ENCODE measurements at places on chromosomes 2 and 18. TPM values are rescaled to one million over a fixed set of nuclear protein-coding genes. Genes with fewer than 3 reads are reported as not detected.
A peak's percentile ranks its signal among the peaks of the same experiment; 100 is the strongest.

- no peak for DNase-seq
Measured at GRCh38 chr18:57026316-57026715, 120.6 kb upstream of the BOD1L2 start.

DNA sequence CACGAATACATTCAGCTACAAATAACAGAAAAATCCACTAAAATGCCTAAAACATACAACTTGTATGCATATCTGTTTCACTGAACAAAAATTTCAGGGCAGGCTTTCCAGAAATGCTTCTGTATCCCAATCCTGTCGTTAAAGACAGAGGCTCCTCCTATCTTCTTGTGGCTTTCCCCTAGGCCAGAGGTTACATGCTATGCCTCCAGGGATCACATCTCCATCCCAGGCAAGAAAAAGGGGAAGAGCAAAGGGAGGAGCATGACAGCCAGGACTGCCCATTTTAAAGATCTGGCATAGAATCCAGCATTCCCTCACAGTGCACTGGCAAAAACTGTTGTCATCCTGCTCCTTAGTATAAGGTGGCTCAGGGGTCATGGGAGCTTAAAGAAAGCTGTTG lies 268.7 kb upstream of the SETBP1 start:
- no peak for DNase-seq

DNA sequence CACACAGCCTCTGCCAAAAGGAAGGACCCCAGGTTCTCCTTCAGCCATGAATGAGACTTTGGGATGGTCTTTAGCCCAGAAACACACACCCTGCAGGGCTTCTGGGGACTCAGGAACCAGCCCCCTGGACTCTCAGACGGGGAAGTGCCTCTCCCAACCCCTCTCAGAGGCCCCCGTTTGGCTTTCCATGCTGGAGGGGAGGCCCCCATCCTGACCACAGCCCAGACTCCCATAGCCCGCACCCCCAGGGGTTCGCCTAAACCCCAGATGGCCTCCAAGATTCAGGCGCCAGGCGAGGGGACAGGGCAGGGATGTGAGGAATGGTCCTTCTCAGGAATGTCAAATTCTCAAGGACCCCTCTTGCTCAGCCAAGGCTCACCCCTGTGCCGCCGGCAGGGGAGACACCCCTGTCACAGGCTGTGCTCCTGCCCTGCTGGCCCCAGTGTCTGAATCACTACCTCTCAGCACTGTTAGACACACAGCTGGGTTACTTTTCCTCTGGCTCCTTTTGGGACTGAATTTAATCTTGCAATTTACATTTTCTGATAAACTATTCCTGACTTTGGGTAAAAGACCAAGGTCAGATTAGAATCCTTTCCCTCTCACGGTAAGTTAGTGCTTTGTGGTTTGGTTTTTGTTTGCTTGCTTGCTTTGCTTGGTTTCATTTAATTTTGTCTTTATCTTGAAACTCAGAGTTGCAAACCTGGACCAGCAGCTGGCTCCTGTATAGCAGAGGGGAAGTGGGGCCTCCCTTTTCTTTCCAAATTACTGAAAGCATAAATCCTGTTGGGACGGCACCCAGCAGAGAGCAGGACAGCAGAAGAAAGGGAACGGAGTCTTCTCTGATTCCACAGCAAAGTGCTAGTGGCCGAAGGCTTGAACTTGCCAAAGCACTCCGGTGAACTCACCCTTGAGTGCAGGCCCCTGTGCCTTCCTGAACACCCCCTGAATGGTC lies 198.9 kb upstream of the RAB6C start:
- DNase-seq = no peak

- DNase-seq = no peak
Measured at GRCh38 chr2:10784719-10785118, 27.9 kb downstream of the PDIA6 start.

The UGT1A10 gene
- polyA plus RNA-seq = 0.03 TPM

- DNase-seq = no peak
Measured at GRCh38 chr2:68429311-68429826, 37.7 kb downstream of the FBXO48 start.

- no peak for DNase-seq
Measured at GRCh38 chr18:32346671-32347070, 124.0 kb downstream of the GAREM1 start.

GRCh38 chr2:23380562-23381065 lies 4.4 kb upstream of the KLHL29 start:
- no peak for DNase-seq

GRCh38 chr2:70479816-70480215 lies 73.8 kb downstream of the TGFA start:
- no peak for DNase-seq

DNA sequence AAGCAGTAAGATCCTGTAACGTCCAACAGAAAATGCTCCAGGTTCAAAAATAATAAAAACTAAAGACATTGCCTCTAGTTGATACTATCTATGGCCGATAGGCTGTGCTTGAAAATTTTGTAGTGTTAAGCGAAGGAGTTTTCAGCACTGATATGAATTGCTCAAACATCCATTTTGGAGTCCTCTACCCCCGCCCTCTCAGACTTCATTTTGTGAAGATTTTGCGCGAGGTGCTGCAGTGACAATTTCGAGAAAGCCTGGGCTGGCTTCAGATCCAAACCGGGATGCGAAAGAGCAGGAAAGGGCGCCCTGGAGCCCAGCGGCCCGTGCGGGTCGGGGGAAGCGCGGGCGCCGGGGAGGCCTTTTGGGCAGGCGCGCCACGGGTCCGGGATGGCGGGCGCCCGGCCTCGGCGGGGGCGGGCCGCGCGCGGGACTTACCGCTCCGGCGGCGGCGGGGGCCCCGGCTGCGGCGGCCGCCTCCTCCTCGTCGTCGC lies 1.8 kb downstream of the SP3 start:
- DNase-seq = peak; percentile 52

GRCh38 chr18:46040747-46041104 lies 31.3 kb downstream of the PSTPIP2 start:
- no peak for DNase-seq

The TXNDC2 gene
- polyA plus RNA-seq = 0.14 TPM
